ENCODE measurements at places on chromosomes 7 and 10.

DNA sequence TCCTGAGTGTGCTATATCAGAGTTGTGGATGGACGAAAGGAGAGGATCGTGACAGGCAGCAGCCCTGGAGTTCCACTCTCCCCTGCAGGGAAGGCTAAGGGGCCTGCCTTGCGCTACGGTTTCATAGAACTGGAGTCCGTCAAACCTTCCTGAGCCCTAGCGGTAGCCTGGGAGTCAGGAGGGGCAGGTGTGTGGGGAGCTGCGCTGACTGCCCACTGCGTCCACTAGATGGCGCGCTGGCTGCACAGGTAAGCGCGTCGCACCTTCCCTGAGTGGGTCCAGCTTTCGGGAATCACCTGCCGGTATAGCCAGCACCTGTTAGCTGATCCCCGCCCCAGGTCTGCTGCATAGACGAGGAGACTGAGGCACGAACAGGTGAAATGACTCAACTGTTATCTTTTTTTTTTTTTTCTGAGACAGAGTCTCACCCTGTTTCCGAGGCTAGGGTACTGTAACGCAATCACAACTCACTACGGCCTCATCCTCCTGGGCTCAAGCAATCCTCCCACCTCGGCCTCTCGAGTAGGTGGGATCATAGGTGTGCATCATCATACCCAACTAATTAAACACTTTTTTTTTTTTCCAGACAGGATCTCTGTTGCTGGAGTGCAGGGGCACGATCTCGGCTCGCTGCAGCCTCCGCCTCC lies 20.2 kb upstream of the BAIAP2L1 start:
- peak; percentile 64 for DNase-seq

DNA sequence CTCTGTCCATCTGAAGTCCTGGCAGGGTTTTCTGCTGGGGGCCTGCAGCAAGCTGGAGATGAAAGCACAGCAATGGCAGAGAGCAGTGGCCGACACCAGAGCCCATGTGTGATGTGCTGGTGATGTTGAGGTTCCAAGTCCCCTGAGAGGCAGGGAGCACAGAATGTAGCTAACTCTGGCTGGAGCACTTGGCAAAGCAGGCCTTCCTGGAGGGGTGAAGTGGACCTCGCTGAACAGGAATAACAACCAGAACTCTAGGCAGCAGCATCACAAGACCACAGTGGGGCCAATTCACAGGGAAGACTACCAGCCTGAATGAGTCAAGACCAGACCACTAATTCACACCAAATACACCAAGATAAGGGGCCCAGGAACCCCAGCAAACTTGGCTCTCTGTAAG lies 22.8 kb upstream of the MSMB start:
- no peak for DNase-seq

DNA sequence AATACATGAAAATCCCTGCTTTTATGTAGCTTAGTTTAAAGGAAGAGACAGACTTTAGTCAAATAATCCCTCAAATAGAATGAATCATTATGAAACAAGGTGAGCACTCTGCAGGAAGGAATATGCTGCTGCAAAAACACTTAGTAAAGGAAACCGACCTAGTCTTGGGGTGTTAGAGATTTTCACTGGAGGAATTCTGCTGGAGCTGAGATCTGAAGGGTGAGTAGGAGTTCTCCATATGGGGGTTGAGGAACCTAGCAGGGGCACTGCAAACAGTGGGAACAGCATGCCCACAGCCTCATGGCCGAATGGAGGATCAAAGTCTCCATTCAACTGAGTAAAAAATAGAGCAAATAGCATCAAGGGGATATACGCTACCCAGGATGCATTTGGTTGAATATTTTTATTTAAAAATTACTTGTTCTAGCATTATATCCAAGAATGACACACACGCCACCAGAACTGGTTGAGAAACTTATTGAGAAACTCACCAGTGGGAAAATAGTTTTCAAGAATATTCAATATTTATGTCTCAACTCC lies 3.5 kb downstream of the ITIH2 start:
- no peak for DNase-seq

DNA sequence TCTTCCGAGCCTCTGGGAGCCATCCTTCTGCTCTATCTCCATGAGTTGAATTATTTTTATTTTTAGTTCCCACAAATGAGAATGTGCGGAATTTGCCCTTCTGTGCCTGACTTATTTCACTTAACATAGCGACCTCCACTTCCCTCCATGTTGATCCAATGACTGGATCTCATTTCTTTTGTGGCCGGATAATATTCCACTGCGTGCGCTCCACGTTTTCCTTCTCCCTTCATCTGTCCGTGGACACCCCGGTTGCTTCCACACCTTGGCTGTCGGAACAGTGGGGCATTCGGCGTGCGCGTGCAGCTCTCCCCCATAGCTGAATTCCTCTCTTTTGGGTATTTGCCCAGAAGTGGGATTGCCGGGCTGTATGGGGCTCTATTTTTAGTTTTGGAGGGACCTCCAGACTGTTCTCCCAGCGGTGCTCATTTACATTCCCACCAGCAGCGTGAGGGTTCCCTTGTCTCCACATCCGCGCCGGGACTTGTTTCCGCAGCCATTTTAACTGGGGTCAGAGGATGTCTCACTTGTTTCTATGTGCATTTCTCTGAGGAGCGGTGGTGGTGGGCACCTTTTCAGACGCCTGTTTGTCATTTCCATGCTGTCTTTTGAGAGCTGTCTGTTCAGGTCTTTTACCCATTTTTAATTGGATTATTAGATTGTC lies 51.0 kb upstream of the SUN1 start:
- DNase-seq = no peak

- no peak for DNase-seq
These were observed 33.2 kb downstream of the SIRT1 start for GRCh38 chr10:67917679-67918078.

DNA sequence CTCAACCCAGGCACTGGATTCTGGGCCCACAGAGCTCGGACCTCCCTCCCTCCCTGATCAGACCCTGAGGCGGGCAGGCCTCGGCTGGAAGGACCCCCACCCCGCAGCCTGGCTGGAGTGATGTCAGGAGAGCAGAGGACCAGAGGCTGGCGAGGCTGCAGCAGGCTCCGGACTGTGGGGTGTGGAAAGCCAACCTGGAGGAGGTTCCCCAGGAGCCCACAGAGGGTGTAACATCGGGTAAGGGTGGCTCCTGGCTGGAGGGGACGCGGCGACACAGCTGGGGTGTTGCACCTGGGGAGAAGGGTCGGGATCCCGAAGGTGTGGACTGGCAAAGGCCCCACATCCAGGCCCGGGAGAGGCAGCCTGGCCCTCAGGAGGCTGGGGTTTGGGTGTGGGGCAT lies 8.9 kb upstream of the MICALL2 start:
- DNase-seq = no peak

GRCh38 chr7:148914208-148914777 lies 30.2 kb upstream of the EZH2 start:
- DNase-seq = peak; percentile 70

GRCh38 chr10:70198696-70199466 lies 28.6 kb upstream of the SAR1A start:
- DNase-seq = no peak

GRCh38 chr10:8481718-8482504 lies 427.4 kb downstream of the GATA3 start:
- no peak for DNase-seq

All from stimulated activated CD4-positive, alpha-beta T cell treated with anti-CD3 and anti-CD28 coated beads, Interleukin-2, amount 100 ng/mL, for 24 hours (primary cell).